ENCODE measurements at places on chromosomes 6 and 20.

- DNase-seq = no peak
Measured at GRCh38 chr20:54622333-54623295, 147.2 kb downstream of the DOK5 start.

- no peak for DNase-seq
Measured at GRCh38 chr20:48619126-48620101, 208.4 kb downstream of the PREX1 start.

- no peak for DNase-seq
Measured at GRCh38 chr6:38282911-38283310, 356.8 kb downstream of the BTBD9 start.

DNA sequence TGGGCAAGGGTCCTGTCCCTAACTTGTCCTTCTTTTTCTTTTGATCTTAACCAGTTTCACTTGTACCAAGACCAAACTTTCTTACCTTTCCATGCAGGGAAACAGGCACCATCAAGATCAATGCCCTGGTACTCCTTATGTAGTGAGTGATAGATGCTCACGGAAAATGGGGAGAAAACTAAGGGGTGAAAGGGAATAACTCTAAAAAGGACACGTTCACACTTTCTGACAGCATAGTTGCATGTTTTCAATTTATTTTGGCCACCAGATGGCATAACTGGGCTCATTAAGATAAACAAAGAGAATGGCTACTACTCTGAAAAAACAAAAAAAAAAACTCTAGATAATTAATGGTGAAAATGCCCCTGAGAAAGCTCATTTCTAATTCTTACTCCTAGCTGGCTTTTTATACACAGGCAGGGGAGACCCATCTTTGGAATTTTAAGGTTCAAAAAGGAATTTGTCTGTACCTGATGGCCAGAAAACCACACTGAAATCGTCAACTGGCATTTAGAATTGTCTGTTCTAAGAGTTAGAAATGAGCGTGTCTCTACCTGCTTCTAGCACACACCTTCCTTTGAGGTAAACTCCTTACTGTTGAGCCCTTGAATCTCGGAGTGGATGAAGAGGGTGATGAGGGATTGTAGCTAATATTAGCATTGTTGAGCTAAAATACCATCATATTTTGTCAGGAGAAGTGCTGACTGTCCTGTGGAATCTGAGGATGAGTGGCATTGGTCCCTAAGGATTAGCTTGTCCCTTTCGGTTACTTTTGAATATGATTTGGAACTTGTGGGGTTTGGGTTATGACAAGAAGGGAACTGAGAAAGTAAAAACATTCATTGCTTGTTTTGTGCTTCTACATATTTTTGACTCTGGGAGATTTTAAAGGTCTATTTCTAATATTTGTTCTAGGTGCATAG lies 62.2 kb upstream of the DDR1 start:
- no peak for DNase-seq
